ENCODE measurements at places on chromosomes 4 and X.
A peak's percentile ranks its signal among the peaks of the same experiment; 100 is the strongest.

DNA sequence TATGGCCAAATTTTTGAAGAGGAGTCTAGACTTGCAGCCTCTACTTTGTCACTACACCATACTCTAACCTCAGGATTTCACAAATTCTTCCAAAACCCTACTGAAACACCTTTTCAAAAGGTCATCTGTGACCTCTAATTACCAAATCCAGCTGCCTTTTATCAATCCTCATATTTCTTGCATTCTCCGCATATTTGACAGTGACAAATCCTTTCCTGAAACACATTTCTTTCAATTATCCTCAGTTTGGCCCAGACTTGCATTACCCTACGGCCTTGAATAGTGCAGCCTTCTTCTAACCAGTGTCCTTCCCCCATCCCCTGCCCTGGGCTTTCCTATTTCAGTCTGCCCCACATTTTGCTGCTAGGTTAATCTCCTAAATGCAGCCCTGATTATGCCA, 25.5 kb downstream of the MID2 start:
- no peak for DNase-seq

DNA sequence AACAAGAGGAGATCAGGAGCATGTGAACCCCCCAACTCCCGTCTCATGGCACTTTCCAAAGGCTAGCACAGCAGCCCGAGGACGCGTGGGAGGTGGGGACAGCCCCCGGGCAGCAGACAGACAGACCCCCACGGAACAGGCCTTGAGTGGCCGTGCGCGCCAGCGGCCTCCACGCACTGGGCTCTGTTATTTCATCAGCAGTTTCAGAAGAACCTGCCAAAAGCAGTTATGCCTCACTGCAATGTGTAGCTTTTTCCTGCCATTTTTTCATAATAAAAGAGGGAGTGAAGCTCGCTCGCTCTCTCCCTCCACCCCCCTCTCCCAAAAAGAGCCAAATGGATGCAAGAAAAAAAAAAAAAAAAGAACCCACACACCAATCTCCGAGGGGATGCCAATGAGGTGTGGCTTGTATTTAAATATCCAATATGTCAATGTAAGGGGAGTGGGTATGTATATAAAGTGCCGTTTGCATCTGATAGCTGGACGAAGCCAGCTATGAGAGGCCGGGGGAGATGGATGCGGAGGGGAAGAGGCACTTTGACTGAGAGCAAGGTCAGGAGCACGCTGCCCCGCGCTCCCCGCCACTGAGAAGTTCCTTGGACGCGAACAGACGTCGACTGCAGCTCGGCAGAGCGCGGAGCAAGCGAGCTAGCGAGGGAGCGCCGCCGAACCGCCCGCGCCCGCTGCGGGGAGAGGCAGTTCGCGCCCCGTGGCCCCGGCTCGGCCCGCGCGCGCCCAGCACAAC, at the start of gene FGF16:
Gene FGF16, plus strand, starts transcription at position 482 of the 745 bp plus-strand sequence. CDS start 286 bp downstream, outside the sequence.
- no peak for DNase-seq

GRCh38 chr4:56641494-56642051, 39.5 kb downstream of the HOPX start:
- peak; percentile 96 for DNase-seq

DNA sequence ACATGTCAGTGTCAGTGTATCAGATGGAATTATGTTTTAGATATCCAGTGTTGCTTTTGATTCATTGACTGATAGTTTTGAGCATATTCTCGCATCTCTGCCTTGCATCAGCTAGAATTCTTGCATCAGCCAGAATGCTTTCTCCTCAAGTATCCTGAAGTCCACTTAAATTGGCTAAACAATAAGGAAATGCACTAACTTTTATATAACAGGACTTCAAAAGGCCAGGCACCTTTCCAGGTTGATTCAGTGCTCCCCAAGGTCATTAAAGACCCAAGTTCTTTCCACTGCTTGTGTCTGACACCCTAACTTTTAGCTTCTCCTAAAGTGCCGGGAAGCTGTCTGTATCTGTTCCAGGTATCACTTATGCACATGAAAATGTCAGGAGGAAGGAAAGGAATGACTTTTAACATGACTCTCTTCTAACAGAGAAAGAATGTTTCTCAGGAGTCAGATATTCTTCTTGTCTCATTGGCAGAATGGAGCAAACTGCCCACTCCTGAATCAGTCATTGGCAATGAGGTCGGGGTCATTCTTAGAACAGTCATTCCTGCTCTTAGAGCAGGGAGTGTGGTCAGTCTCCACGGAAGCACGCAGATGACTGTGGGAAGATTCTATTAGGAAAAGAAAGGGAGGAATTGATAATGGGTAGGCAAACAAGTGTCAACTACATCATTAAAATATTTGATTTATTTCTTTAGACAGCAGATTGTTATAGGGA, 92.9 kb upstream of the TLL1 start:
- no peak for DNase-seq

DNA sequence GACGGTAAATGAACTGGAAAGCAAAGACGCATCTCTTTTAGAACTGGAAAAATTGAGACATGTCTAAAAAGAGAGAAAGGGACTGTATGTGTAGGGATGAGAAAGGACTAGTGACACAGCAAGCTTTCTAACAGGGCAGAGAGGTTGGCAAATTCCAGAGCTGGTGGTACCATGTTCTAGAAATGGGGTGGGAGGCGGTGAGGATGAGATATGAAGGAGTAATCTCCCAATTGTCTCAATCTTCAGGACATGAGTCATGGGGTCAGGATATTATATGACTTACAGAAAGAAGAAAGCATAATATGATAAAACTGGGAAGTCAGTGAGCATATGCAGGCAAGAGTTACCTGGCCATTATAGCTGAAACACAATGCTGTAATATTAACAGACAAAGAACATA, 14.2 kb downstream of the TAB3 start:
- DNase-seq = no peak

GRCh38 chrX:63922221-63922620, 137.2 kb upstream of the ARHGEF9 start:
- peak; percentile 24 for DNase-seq

DNA sequence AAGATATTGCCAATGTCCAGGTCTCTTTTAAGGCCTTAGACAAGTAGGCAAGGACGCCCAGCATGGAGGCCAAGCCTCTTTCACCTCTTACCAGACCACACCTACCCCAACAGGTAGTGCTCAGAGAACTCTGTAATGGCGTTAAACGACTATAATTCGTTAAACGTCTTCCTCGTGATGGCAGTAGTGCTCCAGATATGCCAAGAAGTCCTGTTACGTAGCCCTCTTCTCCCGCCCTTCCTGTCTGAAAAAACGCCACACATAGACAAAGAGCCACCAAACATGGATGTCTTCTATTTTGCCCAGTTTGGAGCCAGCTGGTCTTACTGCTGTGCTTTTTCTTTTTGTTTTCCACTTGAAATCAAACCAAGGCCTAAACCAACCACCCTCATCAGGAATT, 190.7 kb downstream of the OR13H1 start:
- no peak for DNase-seq

All from RCC 7860 (cell line).